ENCODE measurements at places on chromosomes 1 and 21.

DNA sequence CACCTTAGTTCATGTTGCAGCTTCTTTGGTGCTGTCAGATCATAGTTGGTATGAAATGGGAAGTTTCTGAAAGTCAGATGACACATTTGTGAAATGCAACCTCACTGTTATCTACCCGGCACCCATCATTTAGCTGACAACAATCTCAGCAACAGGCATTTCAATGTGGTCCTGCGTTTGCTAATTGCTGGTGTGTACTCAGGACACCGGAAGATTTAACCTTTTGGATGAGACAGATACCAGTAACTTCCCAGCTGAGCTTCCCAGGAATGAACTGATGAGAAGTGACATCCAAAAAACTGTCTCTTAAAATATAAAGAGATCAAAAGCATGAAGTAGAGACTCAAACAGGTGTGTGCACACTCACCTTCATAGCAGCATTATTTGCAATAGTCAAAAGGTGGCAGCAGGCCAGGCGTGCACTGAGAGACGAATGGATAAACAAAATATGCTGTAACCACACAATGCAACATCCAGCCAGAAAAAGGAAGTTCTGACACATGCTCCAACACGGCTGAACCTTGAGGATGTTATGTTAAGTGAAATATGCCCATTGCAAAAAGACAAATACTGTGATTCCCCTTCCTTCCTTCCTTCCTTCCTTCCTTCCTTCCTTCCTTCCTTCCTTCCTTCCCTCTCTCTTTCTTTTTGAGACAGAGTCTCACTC lies 7.9 kb upstream of the CLDN14 start:
- no peak for DNase-seq

GRCh38 chr1:39497585-39497984 lies 6.1 kb downstream of the BMP8A start:
- no peak for DNase-seq

- DNase-seq, result no peak
Measured at GRCh38 chr1:170765279-170765678, 101.3 kb downstream of the PRRX1 start.

DNA sequence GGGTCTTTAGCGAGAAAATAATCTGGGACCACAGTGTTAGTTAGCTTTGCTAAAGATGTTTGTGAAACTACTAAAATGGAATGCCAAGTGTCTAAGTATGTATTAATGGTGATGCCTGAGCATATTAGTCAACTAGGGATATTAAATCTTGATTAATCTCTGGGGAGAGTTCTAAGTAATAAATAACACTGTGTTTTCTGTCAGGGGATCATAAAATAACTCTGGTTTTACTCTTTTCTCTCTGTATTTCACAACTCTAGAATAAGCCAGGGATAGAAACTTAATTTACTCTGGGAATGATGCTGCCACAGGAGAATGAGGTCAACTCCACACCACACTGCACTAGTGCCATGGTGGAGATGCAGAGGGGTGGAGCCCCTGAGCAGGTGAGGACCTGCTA lies 399.2 kb downstream of the PTBP2 start:
- DNase-seq, result no peak

GRCh38 chr21:41861987-41862386 lies 17.2 kb downstream of the PRDM15 start:
- DNase-seq, result no peak

Data from stimulated activated CD4-positive, alpha-beta T cell treated with anti-CD3 and anti-CD28 coated beads, Interleukin-4, amount 100 ng/mL, for 1 hour (primary cell).